T-helper 17 cell (primary cell): ENCODE measurements at places on chromosomes 16 and 17.

DNA sequence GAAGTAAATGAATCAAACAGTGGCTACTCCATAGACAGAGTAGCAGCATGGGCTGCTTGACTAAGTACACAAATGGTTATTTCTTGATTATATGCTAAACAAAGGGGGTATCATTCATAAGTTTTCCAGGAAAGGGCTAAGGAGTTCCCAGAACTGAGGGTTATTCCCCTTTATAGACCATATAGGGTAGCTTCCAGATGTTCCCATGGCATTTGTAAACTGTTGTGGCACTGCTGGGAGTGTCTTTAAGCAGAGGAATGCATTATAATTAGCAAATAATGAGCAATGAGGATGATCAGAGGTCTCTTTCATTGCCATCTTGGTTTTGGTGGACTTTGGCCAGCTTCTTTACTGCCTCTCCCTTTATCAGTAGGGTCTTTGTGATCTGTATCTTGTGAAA, 105.1 kb downstream of the CDH11 start:
- DNase-seq = no peak

DNA sequence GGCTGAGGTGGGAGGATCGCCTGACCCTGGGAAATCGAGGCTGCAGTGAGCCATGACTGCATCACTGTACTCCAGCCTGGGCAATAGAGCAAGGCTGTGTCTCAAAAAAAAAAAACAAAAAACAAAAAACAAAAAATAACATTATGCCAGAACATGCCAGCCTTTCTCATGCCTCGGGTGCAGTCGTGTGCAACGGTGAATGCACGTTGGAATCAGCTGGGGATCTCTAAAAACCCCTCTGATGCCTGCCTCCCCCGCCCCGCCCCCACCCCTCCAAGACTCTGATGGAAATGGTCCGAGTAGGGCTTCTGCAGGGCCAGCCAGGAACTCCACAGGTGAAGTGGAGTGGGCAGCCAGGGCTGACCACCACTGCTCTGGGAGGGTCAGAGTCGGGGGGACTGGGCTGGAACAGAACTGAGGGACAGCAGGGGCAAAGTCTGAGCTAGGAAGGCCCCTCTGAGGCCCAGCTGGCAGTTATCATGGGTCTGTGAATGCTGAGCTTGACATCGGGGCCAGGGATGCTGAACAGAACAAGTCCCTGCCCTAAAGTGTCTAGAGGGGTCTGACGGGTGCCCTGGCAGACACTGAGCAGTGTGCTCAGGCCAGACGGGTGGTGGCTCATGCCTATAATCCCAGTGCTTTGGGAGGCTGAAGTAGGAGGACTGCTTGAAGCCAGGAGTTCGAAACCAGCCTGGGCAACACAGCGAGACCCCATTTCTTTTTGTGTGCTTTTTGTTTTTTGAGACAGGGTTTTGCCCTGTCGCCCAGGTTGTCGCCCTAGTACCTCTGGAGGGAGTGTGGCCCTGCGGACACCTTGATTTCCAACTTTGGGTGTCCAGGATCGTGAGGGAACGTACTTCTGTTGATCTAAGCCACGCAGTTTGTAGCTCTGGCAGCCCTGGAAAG, 193.4 kb upstream of the GSE1 start:
- peak; percentile 3 for DNase-seq

DNA sequence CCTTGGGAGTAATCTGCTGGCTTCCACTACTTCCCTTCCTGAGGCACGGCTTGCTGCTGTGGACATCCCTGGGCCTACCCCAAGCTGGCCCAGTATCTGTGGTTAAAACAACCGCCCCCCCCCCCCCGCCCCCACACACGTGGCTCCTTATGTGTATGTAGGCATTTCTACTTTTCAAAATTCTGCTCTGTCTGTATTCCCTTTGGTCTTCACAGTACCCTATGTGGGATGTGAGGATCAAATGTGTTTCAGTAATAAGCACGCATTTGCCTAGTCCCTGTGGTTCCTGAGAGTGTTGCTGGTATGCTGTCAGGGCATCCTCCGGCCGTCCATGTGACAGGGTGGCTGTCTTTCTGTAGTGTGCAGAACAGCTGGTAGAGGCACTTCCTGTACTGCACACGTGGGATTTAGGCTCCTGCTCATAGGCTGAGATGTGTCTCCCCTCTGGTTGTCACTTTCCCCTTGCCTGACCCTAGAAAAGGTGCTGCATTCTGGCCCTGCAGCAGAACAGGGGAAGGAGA, 2.2 kb downstream of the NT5M start:
- DNase-seq = no peak

DNA sequence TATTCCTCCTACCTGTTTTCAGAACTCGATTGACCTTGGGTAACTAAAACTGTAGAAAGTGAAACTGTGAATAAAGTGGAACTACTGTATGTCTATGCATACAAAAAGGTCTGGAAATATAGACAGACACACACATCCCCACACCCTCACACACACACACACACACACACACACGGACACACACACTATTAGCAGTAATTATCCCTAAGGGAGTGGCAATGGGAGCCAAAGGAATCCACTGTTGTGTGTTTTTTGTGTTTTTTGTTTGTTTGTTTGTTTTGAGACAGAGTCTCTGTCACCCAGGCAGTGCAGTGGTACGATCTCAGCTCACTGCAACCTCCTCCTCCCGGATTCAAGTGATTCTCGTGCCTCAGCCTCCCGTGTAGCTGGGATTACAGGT, 26.6 kb upstream of the SRCIN1 start:
- DNase-seq = no peak

DNA sequence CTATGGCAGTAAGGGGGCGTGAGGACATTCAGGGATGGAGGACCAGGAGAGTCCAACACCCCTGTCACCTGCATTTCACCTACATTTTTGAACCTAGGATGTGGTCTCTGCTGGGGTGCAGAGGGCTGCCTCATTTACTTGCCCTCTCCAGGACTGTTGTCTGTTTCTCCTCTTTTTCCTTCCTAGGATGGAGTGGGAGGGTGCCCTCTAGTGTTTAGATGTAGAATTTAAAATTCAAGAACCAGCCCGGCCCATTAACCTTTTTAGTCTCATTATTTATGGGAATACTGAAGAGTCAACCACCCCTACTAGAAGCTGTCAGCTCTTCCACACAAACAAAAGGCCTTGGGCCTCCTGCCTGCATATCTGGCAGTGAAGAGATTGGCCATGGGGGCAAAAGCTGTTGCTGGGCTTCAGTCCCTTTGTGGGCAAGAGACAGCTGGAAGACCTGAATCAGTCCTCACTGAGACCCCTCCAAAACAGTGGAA, 2.5 kb upstream of the STARD3 start:
- no peak for DNase-seq

GRCh38 chr16:54968784-54969183, 38.1 kb downstream of the IRX5 start:
- no peak for DNase-seq

DNA sequence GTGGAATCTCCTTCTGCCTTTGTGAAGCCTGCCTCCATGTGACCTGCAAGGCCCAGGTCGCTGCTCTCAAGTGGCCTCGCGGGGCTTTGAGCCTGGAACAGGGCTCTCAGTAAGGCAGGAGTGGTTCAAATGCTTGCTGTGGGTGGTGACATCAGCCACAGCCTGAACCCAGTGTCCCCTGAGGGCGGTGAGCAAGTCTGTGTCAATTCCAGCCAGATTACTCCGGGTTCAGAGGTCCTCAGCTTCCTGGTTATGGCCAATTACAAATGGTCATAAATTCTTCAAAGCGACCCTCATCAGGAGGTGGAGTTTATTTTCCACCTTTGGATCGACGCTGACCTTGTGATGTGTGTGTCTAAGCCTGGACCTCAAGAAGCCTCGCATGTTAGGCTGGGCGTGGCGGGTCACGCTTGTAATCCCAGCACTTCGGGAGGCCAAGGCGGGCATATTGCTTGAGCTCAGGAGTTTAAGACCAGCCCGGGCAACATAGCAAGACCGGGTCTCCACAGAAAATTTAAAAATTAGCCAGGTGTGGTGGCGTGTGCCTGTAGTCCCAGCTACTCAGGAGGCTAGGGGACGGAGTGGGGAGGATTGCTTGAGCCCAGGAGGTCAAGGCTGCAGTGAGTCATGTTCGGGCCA, 17.3 kb downstream of the LGALS3BP start:
- DNase-seq = no peak

GRCh38 chr16:87834668-87835473, 34.4 kb downstream of the SLC7A5 start:
- DNase-seq = no peak

- DNase-seq = no peak
Observed at GRCh38 chr16:88750854-88751253, 34.2 kb downstream of the PIEZO1 start.

- DNase-seq = no peak
Observed at GRCh38 chr16:17354141-17354601, 116.6 kb downstream of the XYLT1 start.

DNA sequence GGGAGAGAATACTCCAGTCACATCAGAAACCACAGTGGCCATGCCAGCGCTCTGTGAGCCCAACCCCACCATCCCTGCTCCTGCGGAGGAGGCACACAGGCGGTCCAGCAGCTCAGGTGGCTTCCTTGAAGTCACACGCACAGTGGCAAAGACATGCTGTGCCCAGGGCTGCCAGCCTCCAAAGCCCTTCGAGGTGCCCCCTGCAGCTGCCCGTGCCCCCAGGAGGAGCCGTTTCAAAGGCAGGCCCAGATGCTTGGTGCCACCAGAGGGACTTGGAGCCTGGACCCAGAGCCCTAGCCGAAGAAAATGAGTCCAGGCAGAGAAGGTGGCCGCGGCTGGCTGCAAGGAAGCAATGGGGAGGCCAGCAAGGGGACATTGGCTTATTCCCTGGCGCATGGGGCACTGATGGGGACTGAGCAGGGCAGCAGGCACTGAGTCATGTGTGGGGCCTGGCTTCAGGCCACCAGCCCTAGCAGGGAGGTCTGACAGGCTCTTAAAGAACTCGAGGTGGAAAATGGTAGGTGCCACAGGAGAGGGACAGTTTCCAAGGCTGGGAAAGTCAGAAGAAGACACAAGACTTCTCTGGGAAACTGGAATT, 17.2 kb upstream of the CACNG1 start:
- DNase-seq = no peak

GRCh38 chr17:46764709-46765401, 53.6 kb downstream of the WNT3 start:
- no peak for DNase-seq

DNA sequence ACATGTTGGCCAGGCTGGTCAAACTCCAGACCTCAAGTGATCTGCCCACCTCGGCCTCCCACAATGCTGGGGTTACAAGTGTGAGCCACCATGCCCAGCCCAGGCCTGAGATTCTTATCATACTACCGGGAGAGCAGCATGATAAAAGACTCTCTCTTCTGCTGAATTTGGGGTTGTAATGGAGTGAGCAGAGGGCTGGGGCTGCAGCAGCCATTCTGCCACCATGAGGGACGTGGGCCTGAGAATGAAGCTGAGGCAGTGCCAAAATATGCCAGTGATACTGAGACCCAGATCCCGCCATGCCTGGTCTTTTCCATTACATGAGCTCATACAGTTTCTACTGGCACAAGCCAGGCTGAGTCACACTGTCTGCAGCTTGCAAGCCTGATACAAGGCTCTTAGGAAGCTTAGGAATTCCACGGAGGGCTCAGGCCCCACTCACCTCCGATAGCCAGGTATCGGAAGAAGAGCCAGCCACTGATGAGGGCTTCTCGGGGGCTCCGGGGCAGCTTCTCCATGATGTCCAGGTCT, 19.6 kb upstream of the P2RX1 start:
- no peak for DNase-seq

DNA sequence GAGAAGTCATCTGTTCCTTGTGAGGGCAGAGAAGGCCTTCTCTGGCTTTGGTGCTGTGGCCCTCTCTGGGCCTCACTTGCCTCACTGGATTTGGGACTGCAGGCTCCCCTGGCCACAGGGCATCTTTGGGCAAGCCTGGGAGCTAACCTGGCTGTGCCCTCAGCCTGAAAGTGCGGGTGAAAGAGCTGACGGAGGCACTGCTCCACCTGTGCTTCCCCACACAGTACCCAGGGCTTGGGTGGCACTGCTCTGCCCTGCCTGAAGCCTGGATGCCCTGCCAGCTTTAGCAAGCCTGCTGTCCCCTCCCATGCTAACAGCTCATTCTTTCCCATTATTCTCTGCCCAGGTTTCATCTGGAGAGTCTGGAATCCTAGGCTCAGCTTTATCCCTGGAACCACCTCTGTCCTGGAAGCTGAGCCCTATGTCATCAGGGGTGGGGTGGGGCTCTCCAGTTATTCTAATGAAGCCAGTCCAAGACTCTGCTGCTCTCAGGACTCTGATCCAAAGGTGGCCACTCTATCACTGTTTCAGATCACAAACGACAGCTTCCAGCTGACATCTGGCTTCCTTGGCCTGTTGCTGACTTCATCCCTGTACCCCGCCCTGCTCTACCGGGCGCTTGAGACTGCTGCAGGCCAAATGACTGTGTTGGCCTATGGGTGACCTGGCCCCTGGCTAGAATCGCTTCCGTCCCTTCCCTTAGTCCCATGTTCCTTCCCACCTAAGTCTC, 29.3 kb downstream of the HIC1 start:
- no peak for DNase-seq

GRCh38 chr17:5485270-5486205, at the start of gene DERL2:
Gene DERL2 (minus strand): TSS chr17:5486178. CDS start chr17:5486161, 17 bp downstream.
- DNase-seq = no peak

- no peak for DNase-seq
Observed at GRCh38 chr16:53478965-53479364, 24.0 kb downstream of the AKTIP start.

- DNase-seq = no peak
Observed at GRCh38 chr17:10215286-10215685, 16.9 kb upstream of the GAS7 start.

GRCh38 chr17:8711291-8711690, 33.3 kb downstream of the CCDC42 start:
- DNase-seq = no peak

GRCh38 chr17:16352303-16352666, 984 bp downstream of the CENPV start:
- no peak for DNase-seq

GRCh38 chr17:81050645-81051625, 16.0 kb downstream of the BAIAP2 start:
- no peak for DNase-seq

- no peak for DNase-seq
Observed at GRCh38 chr17:41537990-41538389, 9.9 kb upstream of the KRT19 start.

GRCh38 chr17:78250891-78251772, 19.7 kb downstream of the TMEM235 start:
- DNase-seq = peak; percentile 82

- DNase-seq = no peak
Observed at GRCh38 chr16:88659160-88659559, 3.7 kb downstream of the MVD start.

GRCh38 chr17:58637011-58637570, 54.8 kb downstream of the TEX14 start:
- no peak for DNase-seq
